ENCODE measurements at places on chromosomes 16 and 17. TPM values are rescaled to one million over a fixed set of nuclear protein-coding genes. Genes with fewer than 3 reads are reported as not detected.

- no peak for DNase-seq
Observed at GRCh38 chr17:49764559-49765180, 739 bp upstream of the FAM117A start.

GRCh38 chr17:40358323-40359038 lies 6.1 kb downstream of the GJD3 start:
- DNase-seq, result peak; percentile 98

GRCh38 chr17:65852911-65853310 lies 291.5 kb upstream of the AXIN2 start:
- no peak for DNase-seq

DNA sequence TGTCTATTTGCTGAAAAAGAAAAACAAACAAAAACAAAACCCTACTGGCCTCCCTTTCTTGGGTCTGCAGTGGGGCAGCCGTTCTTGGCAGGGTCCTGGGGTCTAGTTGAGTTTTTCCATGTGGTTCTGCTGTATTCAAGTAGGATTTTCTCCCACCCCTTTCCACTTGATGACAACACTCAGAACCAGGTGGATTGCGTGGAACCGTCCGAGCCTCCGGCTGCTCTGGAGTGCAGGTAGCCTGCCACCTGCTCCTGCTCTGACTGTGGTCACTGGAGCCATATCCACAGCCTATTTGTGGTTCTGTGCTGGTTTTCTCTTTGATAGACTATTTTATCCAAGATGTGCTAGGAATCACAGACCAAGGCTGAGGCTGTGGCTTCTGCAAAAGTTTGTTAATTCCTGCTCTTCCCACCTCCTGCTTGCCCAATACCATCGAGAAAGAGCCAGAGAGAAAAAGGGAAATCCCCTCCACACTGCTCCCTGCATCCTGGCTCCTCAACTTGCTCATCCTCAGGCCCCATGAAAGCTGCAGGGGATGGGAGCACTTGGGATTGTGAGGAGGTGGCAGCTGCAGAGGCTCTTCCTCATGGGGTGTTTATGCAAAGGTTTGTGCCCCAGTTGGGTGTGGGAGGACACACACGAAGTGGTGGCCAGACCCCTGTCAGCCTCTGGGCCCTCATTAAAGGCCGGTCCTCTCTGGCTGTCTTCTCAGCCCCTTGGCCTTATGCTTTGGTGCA lies 377.8 kb upstream of the TNRC6C start:
- peak; percentile 53 for DNase-seq

- peak; percentile 98 for DNase-seq
Observed at GRCh38 chr16:30377812-30378235, 3.2 kb downstream of the MYL11 start.

GRCh38 chr16:53090286-53090590 lies 35.4 kb downstream of the CHD9 start:
- DNase-seq, result no peak

- DNase-seq, result no peak
Observed at GRCh38 chr16:70766658-70767057, 34.3 kb downstream of the VAC14 start.

- DNase-seq, result no peak
Observed at GRCh38 chr17:44518032-44518431, 14.8 kb upstream of the GPATCH8 start.

- peak; percentile 88 for DNase-seq
Observed at GRCh38 chr16:3022684-3023414, 893 bp downstream of the HCFC1R1 start.

- DNase-seq, result no peak
Observed at GRCh38 chr17:41895617-41896016, 23.1 kb downstream of the ACLY start.

GRCh38 chr17:79073016-79073705 lies 1.5 kb upstream of the ENGASE start:
- peak; percentile 85 for DNase-seq

DNA sequence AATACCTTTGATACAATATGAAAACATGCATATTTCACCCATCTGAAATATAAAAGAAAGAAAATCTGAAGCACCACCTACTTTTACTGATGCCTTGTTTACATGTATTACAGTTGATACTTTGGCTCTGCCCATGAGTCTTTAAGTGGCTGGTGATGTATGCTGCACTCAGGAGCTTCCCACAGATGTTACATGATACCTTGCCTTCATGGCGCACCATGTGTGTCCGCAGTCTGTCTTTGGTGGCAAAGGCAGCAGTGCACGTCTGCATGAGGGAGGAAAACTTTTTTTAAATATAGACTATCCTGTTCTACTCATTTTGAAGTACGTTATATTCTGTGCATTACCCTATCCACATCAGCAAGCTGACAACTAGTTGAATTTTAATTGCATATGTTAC lies 7.5 kb downstream of the VEZF1 start:
- no peak for DNase-seq

- no peak for DNase-seq
Observed at GRCh38 chr16:59632276-59632855, 898.2 kb upstream of the GOT2 start.

DNA sequence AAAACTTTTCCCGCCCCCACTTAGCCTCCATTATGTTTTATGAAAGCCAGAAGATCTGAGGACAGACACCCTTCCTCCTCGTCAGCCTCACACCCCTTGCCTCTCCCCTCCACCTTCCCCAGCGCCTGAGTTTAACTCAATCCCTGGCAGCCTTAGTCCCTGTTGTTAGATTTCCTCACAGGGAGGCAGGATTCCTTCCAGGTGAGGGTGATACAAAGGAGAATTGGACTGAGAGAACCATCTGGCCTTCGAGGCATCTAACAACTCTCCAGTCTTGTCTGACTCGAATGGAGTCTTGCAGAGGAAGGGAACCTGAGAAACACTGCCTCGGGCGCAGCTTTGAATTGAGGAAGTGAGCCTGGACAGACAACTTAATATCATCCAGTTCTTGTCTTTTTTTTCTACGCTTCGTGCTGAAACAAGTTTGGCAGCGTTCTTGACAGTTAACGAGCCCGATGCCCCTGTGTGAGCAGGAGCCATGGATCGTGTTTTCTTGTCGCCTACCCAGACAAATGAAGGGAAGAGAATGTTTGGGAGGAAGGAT lies 1.3 kb upstream of the ZNF768 start:
- DNase-seq, result peak; percentile 73

GRCh38 chr17:77010667-77011066 lies 130.1 kb upstream of the SEC14L1 start:
- no peak for DNase-seq

DNA sequence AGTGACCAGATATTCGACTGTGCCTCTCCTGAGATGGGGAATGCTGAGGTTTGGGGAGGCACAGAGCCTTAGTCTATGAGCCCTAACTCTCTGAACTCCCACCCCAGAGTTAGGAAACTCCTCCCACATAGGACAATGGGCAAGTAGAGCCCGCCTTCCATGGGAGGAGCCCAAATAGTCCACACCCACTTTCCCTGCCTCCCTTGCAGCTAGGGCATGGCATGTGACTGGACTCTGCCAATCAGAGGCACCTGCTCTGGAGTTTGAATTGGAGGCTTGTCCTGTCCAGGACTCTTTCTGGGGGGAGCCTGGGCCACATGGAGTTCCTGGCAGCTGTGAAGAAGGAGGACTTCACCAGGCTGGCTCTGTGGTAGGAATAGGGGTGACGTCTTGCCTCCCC lies 48.4 kb downstream of the SOCS1 start:
- no peak for DNase-seq

KRT15 gene
- not detected for total RNA-seq

C16orf92 gene
- not detected for total RNA-seq

PYDC1 gene
- total RNA-seq, result not detected

SPIRE2 gene
- total RNA-seq, result 1.0 TPM

TMIGD1 gene
- total RNA-seq, result not detected

ABCC12 gene
- not detected for total RNA-seq

GPRC5C gene
- total RNA-seq, result 7.3 TPM

GPR142 gene
- 0.14 TPM for total RNA-seq

HOXB8 gene
- 0.19 TPM for total RNA-seq

PPL gene
- total RNA-seq, result 23.8 TPM

Data from posterior vena cava (tissue), 2 donors.